ENCODE measurements at places on chromosomes 13 and 19. TPM values are rescaled to one million over a fixed set of nuclear protein-coding genes. Genes with fewer than 3 reads are reported as not detected.

DNA sequence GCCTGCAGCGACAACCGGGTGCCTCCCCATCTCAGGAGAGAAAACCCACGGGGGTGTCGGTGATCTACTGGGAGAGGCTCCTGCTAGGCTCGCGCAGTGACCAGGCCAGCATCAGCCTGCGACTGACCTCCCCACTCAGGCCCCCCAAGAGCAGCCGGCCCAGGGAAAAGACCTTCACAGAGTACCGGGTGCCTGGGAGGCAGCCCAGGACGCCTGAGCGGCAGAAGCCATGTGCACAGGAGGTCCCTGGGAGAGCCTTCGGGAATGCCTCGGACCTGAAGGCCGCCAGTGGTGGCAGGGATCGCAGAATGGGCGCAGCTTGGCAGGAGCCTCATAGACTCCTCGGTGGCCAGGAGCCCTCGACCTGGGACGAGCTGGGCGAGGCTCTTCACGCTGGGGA, 3.9 kb downstream of the ZNF324B start:
- no peak overlapping the region for H3K4me3 ChIP-seq
- H3K4me1 ChIP-seq, result peaks cover 7% of the 10 kb centered on the region
- peaks cover 3% of the 10 kb centered on the region for H3K36me3 ChIP-seq
- no peak for DNase-seq
- no peaks in the 10 kb centered on the region for H3K27me3 ChIP-seq
- H3K27ac ChIP-seq, result no peak overlapping the region

DNA sequence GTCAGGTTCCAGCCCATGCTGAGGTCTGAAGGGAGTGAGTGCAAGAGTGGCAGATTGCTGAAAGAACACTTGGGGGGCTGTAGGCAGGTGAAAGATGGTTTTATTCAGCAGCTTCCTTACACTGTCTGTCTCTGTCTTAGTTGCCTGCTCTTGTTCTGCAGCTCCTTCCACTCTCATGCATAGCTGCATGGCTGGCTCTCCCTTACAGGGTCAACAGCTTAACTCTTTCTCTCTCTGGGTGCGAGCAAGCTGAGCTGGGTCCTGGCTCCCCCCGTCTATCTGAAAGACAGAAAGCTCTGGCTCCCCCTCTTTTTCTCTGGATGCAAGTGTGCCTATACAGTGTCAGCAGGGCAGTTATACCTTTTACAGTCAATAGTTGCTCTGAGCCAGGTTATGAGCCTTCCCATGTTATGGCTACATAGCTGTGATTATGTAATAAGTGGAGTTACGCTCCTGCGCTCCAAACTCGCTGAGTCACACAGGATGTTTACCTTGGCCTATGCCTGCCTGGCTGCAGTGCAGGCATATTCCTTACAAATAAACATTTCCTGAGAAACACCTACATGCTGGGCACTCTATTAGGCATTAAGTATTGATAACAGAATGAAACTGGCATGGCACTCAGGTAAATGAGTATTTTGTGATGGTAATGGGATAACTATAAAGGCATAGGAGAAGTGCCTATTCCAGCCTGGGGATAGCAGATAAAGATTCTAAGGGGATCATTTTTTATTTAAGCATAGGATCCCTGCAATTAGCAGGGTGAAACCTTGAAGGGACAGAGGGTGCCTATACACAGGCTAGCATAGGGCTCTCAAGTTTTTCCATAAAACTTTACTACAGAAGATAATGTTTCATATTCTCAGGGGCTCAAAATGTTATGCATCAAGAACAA, 826.9 kb upstream of the PCDH9 start:
- H3K4me3 ChIP-seq, result no peak overlapping the region
- no peaks in the 10 kb centered on the region for H3K4me1 ChIP-seq
- H3K36me3 ChIP-seq, result no peaks in the 10 kb centered on the region
- no peak overlapping the region for H3K27ac ChIP-seq

- no peak overlapping the region for H3K4me3 ChIP-seq
- H3K4me1 ChIP-seq, result no peaks in the 10 kb centered on the region
- no peak overlapping the region for H3K27ac ChIP-seq
- no peak for DNase-seq
Measured at GRCh38 chr13:48636550-48636949, 17.2 kb upstream of the CYSLTR2 start.

GRCh38 chr19:16446724-16447368, 24.9 kb downstream of the EPS15L1 start:
- no peak for DNase-seq
- no peak overlapping the region for H3K4me3 ChIP-seq
- peaks cover 5% of the 10 kb centered on the region for H3K4me1 ChIP-seq
- H3K27me3 ChIP-seq, result no peaks in the 10 kb centered on the region
- H3K27ac ChIP-seq, result no peak overlapping the region

- no peaks in the 10 kb centered on the region for H3K4me1 ChIP-seq
- H3K36me3 ChIP-seq, result no peaks in the 10 kb centered on the region
- peaks cover 20% of the 10 kb centered on the region for H3K27me3 ChIP-seq
- H3K4me3 ChIP-seq, result no peak within 1 kb of the TSS
- DNase-seq, result no peak
- H3K27ac ChIP-seq, result no peak within 1 kb of the TSS
Measured at GRCh38 chr19:51001515-51001914, at the start of gene KLK8. KLK8 (minus strand) TSS chr19:51001604; CDS start chr19:51001167, 437 bp downstream.

DNA sequence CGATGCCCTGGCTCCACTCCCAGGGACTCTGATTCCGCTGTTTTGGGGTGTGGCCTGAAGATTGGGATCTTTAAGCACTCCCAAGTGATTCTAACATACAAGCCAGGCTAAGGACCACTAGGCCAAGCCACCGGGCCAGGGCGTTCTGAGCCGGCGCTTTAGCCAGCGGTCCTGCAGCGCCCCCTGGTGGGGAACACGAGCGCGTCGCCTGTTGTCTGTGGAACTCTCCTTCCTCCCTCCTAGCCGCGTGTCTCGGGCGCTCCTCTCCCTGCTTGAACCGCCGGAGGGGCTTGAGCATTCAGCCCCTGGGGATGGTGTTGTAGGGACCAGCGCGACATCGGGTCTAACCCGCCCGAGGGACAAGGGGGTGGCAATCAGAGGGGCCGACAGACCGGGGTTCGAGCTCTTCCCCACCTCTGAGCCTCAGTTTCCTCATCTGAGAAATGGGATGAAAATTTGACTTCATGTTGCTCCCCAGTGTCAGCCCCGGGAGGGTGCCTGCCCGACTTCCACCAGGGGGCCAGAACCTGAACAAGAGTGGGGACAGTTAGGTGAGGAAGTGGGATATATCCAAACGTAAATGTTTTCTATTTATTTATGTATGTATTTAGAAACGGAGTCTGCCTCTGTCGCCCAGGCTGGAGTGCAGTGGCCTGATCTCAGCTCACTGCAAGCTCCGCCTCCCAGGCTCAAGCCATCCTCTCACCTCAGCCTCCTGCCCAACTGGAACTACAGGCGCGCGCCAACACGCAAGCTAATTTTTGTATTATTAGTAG, 18.0 kb upstream of the PNMA8B start:
- no peaks in the 10 kb centered on the region for H3K27me3 ChIP-seq
- no peak overlapping the region for H3K27ac ChIP-seq
- no peaks in the 10 kb centered on the region for H3K36me3 ChIP-seq

DNA sequence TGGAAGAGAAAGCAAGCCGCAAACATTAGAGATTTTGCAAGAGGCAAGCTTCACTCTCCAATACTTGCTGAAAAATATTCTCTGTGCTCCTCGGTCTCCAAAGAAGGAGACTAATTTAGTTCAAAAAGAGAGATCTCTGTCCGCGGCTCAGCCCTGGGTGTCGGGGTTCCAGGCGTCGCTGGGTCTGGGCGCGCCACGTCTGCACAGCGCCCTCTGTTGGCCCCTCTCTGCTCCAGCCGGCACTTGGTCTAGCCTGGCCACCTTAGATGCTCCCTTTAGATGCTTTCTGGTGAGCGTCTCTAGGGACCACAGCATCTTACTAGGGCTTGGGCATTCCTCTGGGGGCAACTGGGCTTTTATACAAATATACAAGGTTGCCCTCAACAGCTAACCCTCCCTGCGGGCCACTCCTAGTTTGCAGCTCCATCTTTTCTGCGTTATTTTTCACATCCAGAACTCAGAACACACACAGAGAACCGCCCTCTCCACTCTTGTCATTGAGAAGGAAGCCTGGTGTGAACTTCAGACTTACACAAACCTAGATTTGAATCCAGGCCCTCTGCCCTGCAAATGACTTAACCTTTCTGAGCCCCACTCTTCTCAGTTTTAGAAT, 78.3 kb downstream of the CYSLTR2 start:
- H3K36me3 ChIP-seq, result no peaks in the 10 kb centered on the region
- no peak overlapping the region for H3K27ac ChIP-seq
- H3K4me3 ChIP-seq, result peak overlapping the region; percentile 47
- no peaks in the 10 kb centered on the region for H3K27me3 ChIP-seq
- DNase-seq, result peak; percentile 44

KCNK6 gene
- polyA plus RNA-seq, result 0.29 TPM

GRCh38 chr13:50760751-50761150, 82.7 kb downstream of the DLEU7 start:
- H3K36me3 ChIP-seq, result no peaks in the 10 kb centered on the region
- no peak for DNase-seq
- H3K27ac ChIP-seq, result no peak overlapping the region

GRCh38 chr19:40612831-40613689, 11.9 kb downstream of the LTBP4 start:
- no peak overlapping the region for H3K27ac ChIP-seq
- H3K4me3 ChIP-seq, result no peak overlapping the region
- H3K4me1 ChIP-seq, result peaks cover 26% of the 10 kb centered on the region
- peak; percentile 71 for DNase-seq

GRCh38 chr13:53201454-53202225, 173.0 kb downstream of the OLFM4 start:
- H3K27me3 ChIP-seq, result no peaks in the 10 kb centered on the region
- H3K27ac ChIP-seq, result no peak overlapping the region
- DNase-seq, result peak; percentile 90
- no peaks in the 10 kb centered on the region for H3K4me1 ChIP-seq
- no peak overlapping the region for H3K4me3 ChIP-seq
- no peaks in the 10 kb centered on the region for H3K36me3 ChIP-seq

DNA sequence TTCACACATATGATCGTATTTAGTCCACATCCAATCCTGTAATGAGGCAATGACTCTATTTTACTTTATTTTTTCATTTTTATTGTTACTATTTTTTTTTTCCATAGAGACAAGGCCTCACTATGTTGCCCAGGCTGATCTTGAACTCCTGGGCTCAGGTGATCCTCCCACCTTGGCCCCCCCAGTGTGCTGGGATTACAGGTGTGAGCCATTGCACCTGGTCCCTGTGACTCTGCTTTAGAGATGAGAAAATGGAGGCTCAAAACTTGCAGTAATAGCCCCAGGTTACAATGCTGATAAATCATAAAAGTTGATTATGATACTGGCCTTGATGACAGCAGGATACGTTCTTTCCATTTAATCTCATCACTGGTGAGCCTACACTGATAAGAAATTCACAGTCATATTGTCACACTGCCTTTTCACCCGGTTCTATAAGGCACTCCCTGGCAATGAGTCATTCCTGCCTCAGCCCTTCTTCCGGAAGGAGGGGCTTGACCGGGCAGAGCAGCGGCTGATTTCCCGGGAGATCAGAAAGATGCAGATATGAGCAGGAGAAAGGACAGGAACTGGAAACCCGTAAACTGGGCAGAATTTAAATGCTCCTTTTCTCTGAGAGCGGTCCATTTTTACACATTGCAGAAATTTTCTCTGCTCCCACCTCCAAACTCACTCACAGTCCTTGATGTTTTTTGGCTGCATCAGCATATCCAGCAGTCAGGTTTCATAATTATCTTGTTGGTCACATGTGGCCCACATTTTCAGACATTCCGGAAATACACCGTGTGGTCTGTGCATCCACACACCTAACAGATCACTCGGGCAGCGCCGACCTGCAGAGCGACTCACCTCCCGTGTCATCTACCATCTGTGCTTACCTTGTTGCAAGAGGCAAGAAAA, 616.4 kb downstream of the EFNB2 start:
- H3K4me1 ChIP-seq, result peaks cover 6% of the 10 kb centered on the region
- peak overlapping the region; percentile 84 for H3K27ac ChIP-seq
- peak overlapping the region; percentile 33 for H3K4me3 ChIP-seq
- peak; percentile 71 for DNase-seq
- H3K27me3 ChIP-seq, result no peaks in the 10 kb centered on the region
- no peaks in the 10 kb centered on the region for H3K36me3 ChIP-seq
